ENCODE measurements at places on chromosomes 3 and 15. TPM values are rescaled to one million over a fixed set of nuclear protein-coding genes. Genes with fewer than 3 reads are reported as not detected.

The GDPGP1 gene
- total RNA-seq: 5.2 TPM

- peaks cover 11% of the 10 kb centered on the region for H3K36me3 ChIP-seq
- no peak for DNase-seq
- H3K27me3 ChIP-seq: no peaks in the 10 kb centered on the region
- H3K4me1 ChIP-seq: no peaks in the 10 kb centered on the region
- H3K27ac ChIP-seq: no peak overlapping the region
- H3K4me3 ChIP-seq: no peak overlapping the region
These were observed 21.6 kb downstream of the HAPLN3 start for GRCh38 chr15:88873786-88874185.

- H3K4me3 ChIP-seq: no peak overlapping the region
- H3K4me1 ChIP-seq: peaks cover 14% of the 10 kb centered on the region
- H3K27ac ChIP-seq: no peak overlapping the region
- DNase-seq: no peak
These were observed 18.6 kb downstream of the MTHFS start for GRCh38 chr15:79878078-79878705.

DNA sequence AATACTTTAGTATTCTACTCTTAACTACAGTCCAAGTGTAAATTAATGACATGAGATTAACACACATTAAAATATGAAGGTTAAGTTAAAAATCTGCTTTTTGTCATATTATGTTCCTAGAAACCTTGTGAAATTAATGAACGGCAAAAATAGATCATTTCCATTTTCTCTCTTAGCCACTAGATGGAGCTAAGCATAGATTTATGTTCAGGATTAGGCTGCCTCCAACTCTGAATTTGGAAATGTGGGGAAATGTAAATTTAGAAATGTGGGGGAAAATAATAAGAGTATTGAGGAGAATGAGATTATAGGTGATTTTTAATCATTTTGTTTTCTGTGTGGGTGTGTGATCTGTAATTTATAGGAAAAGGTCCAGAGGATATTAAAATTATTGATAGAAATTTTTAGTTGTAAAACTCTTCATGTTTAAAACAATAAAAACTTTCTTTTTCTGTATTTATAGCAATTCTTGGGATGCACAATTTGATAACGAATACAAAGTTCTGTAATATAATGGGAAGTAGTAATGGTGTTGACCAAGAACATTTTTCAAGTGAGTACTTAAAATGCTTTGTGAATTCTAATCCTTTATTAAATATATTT lies 59.2 kb downstream of the TMOD3 start:
- DNase-seq: no peak
- H3K4me3 ChIP-seq: no peak overlapping the region
- peaks cover 10% of the 10 kb centered on the region for H3K4me1 ChIP-seq
- H3K27ac ChIP-seq: no peak overlapping the region
- no peaks in the 10 kb centered on the region for H3K27me3 ChIP-seq

DNA sequence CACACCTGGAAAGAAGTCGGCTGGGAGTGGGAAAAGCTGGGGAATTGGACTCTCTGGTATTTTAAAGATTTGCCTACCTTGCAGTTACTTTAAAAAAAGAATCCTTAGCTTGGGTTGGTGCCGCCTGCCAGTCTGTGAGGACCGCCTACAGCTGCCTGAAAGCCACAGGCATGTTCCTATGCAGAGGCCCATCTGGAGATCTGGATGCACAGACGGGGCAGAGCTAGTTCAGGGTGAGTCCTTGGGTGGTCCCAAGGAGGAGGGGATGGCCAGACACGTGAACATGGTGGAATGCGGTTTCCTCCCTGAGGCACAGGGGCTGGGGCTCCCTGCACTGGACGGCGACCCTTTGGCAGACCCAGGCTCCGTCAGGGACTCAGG lies 113.2 kb upstream of the IQSEC1 start:
- no peaks in the 10 kb centered on the region for H3K27me3 ChIP-seq
- H3K27ac ChIP-seq: no peak overlapping the region
- no peaks in the 10 kb centered on the region for H3K36me3 ChIP-seq
- DNase-seq: no peak
- no peak overlapping the region for H3K4me3 ChIP-seq
